Esophagus squamous epithelium (tissue), 5 donors: ENCODE measurements at places on chromosomes 4 and X. TPM values are rescaled to one million over a fixed set of nuclear protein-coding genes. Genes with fewer than 3 reads are reported as not detected.

- no peaks in the 10 kb centered on the region for H3K36me3 ChIP-seq
- H3K4me1 ChIP-seq: no peaks in the 10 kb centered on the region
- DNase-seq: no peak
- H3K4me3 ChIP-seq: no peak overlapping the region
- H3K27ac ChIP-seq: peak overlapping the region; percentile 27
Observed at GRCh38 chrX:65932173-65933084, 107.5 kb downstream of the VSIG4 start.

GRCh38 chr4:112626228-112626627, 10.5 kb downstream of the ZGRF1 start:
- no peak overlapping the region for H3K4me3 ChIP-seq
- H3K36me3 ChIP-seq: no peaks in the 10 kb centered on the region
- H3K27me3 ChIP-seq: no peaks in the 10 kb centered on the region

GRCh38 chr4:41934514-41934900, 722 bp upstream of the TMEM33 start:
- H3K4me1 ChIP-seq: peaks cover 47% of the 10 kb centered on the region
- no peaks in the 10 kb centered on the region for H3K27me3 ChIP-seq
- DNase-seq: no peak
- H3K36me3 ChIP-seq: no peaks in the 10 kb centered on the region
- H3K27ac ChIP-seq: no peak overlapping the region

GRCh38 chr4:88599714-88600113, 7.4 kb downstream of the HERC3 start:
- H3K36me3 ChIP-seq: peaks cover 42% of the 10 kb centered on the region
- DNase-seq: no peak
- H3K27ac ChIP-seq: peak overlapping the region; percentile 66
- peaks cover 58% of the 10 kb centered on the region for H3K4me1 ChIP-seq
- H3K4me3 ChIP-seq: no peak overlapping the region
- H3K27me3 ChIP-seq: no peaks in the 10 kb centered on the region

- H3K36me3 ChIP-seq: peaks cover 12% of the 10 kb centered on the region
- peak overlapping the region; percentile 18 for H3K4me3 ChIP-seq
- H3K4me1 ChIP-seq: no peaks in the 10 kb centered on the region
- no peaks in the 10 kb centered on the region for H3K27me3 ChIP-seq
- DNase-seq: no peak
- H3K27ac ChIP-seq: peak overlapping the region; percentile 45
Observed at GRCh38 chr4:139419388-139419914, 34.5 kb upstream of the RAB33B start.

GRCh38 chrX:108323751-108324150, 114.5 kb downstream of the COL4A6 start:
- no peak for DNase-seq
- H3K4me3 ChIP-seq: no peak overlapping the region
- no peak overlapping the region for H3K27ac ChIP-seq
- no peaks in the 10 kb centered on the region for H3K27me3 ChIP-seq
- H3K36me3 ChIP-seq: no peaks in the 10 kb centered on the region
- no peaks in the 10 kb centered on the region for H3K4me1 ChIP-seq

GRCh38 chr4:82247629-82248028, 126.2 kb downstream of the HNRNPD start:
- DNase-seq: no peak
- H3K27ac ChIP-seq: no peak overlapping the region
- no peaks in the 10 kb centered on the region for H3K4me1 ChIP-seq
- H3K36me3 ChIP-seq: no peaks in the 10 kb centered on the region
- H3K4me3 ChIP-seq: no peak overlapping the region

- H3K4me1 ChIP-seq: peaks cover 53% of the 10 kb centered on the region
- H3K4me3 ChIP-seq: no peak overlapping the region
- no peaks in the 10 kb centered on the region for H3K36me3 ChIP-seq
Observed at GRCh38 chr4:84958434-84958833, 8.1 kb downstream of the WDFY3 start.

- peaks cover 6% of the 10 kb centered on the region for H3K4me1 ChIP-seq
- H3K36me3 ChIP-seq: no peaks in the 10 kb centered on the region
- no peak for DNase-seq
- no peak overlapping the region for H3K4me3 ChIP-seq
- no peaks in the 10 kb centered on the region for H3K27me3 ChIP-seq
Observed at GRCh38 chr4:13087041-13087440, 397.1 kb downstream of the RAB28 start.

DNA sequence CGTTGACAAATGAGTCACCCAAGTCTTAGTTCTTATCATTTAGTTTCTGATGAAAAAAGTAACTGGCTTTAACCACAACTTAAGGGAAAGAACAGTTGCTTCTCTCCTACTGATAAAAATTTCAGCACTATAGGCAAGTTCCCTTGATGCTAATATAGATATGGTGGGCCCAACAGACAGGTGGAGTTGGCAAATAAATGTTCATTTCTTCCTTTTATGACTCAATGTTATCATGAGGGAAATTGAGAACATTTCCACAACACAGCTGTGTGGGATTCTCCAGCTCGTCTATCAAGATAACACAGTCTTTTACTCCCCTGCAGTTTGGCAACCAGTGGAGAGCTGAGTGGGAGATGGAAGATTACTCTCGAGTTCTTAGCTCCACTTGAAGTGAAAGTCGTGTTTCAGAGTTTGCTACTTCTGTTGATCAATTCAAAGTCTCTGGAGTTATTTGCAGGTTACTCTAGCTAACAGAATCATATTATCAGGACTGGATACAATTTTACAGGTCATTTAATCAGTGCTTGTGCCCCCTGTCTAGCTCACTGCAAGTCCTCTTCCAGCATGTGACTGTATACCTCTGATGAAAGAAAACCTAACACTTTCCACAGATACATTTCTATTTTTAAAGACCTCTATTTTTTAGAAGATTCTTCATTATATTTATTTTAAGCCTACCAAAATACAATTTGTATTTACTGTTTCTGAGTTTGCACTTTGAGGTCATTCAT, 270.6 kb upstream of the GK2 start:
- no peaks in the 10 kb centered on the region for H3K4me1 ChIP-seq
- no peaks in the 10 kb centered on the region for H3K27me3 ChIP-seq
- no peak for DNase-seq
- H3K4me3 ChIP-seq: no peak overlapping the region
- H3K27ac ChIP-seq: no peak overlapping the region

DNA sequence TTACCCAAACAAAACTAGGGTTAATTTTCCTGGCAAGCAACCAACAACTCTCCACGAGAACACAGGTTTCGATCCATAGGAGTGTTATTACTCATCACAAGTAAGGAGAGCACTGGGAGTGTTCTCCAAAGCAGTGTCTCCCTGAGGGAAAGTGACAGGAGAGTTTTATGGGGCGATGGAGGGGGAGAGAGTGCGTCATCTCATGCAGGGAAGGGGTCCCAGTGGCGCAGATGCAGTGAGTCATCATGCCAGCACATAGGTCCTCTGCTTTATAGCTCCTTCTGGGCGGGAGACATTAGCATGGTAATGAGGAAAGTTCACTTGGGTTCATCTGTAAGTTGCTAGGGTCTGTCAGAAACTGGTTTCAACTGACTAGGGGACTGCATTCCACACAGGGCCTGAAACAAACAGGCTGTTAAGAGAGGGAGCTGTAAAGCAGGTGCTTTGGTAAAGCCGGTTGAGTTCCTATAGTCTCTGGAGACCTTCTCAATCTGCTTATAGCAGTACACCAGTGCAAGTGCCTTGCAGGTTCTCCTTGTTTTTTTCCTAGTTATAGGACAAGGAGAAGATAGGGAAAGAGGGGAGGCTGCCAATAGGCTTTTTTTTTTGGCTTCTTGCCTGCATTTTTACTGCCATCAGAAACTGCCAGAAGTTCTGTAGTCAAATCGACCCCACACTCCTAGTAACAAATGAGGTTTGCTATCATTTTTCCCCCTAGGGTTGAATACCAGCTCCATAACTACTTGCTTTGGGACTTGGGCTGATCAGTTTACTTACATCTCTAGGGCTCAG, 12.8 kb upstream of the BOD1L1 start:
- no peaks in the 10 kb centered on the region for H3K27me3 ChIP-seq
- DNase-seq: no peak
- no peaks in the 10 kb centered on the region for H3K36me3 ChIP-seq
- no peak overlapping the region for H3K27ac ChIP-seq
- H3K4me1 ChIP-seq: peaks cover 17% of the 10 kb centered on the region

DNA sequence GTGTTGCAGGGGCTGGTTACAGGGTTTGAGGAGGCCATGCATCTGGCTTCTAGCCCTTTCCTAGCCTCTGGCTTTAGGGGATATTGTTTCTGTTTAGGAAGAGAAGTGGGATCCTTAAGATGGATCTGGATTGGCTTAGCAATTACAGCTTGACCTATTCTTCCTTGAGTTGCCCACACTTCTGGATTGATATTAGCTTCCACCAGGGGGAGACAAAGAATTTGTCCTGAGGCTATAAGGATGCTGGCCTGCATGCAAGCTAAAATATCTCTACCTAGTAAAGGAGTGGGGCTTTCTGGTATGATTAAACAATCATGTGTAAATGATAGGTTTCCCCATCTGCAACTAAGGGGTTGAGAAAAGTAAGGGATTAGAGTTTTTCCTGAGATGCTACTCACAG, 117.2 kb downstream of the TEX13C start:
- H3K36me3 ChIP-seq: no peaks in the 10 kb centered on the region
- no peak overlapping the region for H3K27ac ChIP-seq

DNA sequence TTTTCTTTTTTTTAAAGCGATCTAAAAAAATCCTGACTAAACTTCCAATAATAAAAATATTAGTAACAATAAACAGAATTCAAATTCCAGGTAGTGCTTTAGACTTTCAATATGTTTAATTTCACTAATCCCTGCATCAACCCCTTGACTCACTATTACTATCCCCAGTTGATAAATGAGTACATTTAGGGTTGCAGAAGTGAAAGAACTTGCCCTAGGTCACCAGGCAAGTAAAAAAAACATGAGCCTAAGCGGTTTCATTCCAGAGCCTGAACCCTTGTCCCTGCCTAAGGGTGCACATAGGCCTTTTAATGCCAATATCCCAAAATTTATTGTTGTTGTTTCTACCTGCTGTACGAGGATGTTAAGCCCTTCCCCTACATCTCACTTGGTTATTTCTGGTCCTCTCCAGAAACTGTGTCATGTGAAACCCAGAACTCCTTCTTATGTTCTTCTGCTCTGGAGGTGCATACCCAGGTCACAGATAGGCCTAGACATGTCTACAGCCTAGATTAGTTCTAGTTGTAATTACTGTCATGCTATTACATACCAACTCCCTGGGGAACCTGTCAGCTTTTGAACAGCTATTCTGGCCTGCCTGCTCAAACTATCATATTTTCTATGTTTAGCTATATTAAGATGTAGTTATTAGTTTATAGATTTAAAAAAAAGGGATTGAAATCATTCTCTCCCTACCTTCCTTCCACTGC, 244.5 kb upstream of the PITX2 start:
- no peak for DNase-seq
- no peaks in the 10 kb centered on the region for H3K36me3 ChIP-seq
- no peaks in the 10 kb centered on the region for H3K4me1 ChIP-seq
- no peaks in the 10 kb centered on the region for H3K27me3 ChIP-seq
- no peak overlapping the region for H3K27ac ChIP-seq

DNA sequence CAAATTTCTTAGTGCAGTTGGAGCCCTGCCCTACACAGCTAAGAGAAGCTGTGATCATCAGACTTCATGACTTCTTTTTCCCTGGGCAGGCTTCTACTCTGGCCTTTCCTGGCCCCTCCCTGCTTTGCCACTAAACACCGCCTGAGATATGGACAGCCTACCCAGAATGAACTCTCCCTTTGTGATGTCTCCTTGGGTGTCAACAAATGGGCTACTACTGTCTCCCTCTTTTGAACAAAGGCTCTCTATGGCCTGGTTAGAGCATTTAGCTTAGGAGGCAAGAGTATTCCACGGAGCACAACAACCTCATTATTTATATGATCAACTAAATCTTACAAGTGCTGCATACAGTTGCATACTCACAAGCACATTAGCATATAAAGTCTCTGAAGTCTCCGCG, 127.6 kb upstream of the HCCS start:
- no peaks in the 10 kb centered on the region for H3K36me3 ChIP-seq
- H3K4me1 ChIP-seq: no peaks in the 10 kb centered on the region
- no peak for DNase-seq
- H3K27ac ChIP-seq: no peak overlapping the region

DNA sequence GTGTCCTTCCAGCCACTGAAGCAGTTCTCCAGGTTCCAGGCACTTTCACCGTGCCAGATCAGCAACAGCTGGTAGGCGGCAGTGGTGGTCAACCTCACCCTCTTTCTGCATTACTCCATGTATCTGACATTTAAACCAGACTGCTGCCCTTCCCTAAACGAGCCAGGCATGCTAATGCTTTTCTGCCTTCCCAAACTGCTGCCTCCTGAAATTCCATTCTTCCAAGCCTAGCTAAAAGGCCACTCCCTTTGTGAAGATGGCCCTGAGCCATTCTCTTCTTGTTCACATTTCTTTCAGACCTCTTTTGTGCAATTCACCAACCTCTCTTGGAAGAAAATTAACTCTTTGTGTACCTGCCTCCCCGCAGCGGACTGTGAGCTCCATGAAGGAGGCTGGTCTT, 73.7 kb downstream of the CHST7 start:
- no peak overlapping the region for H3K27ac ChIP-seq
- DNase-seq: no peak
- no peaks in the 10 kb centered on the region for H3K27me3 ChIP-seq
- H3K4me1 ChIP-seq: peaks cover 15% of the 10 kb centered on the region
- H3K36me3 ChIP-seq: no peaks in the 10 kb centered on the region
- H3K4me3 ChIP-seq: no peak overlapping the region

DNA sequence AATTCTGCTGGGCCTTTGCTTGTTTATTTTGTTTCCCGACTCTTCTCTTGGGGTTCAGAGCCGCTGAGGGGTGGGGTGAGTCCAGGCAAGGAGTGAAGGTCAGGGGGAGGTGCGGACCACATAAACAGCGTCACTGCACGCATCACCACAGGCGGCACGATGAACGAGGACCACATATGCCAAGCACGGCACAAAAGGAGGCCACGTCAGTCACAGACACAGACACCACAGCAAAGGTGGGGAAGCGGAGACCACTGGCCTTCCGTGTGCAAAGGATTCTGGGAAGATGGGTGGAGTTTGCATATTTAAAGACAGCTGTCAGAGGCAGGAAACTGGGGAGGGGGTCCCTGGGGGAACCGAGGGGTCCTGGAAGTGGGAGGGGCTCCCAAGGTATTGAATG, 10.3 kb upstream of the TIMP1 start:
- no peaks in the 10 kb centered on the region for H3K27me3 ChIP-seq
- H3K27ac ChIP-seq: no peak overlapping the region
- peaks cover under 1% of the 10 kb centered on the region for H3K36me3 ChIP-seq
- DNase-seq: no peak

Gene PDE5A
- total RNA-seq: 8.9 TPM

Gene CXCL11
- not detected for total RNA-seq

Gene PLAC8
- total RNA-seq: 130 TPM

Gene MAGEC1
- not detected for total RNA-seq

Gene CXorf38
- total RNA-seq: 11.1 TPM

Gene AKAP4
- total RNA-seq: not detected

Gene PHEX
- total RNA-seq: 0.19 TPM

Gene SH3D19
- total RNA-seq: 35.1 TPM

Gene ALB
- not detected for total RNA-seq

Gene SASH3
- 4.2 TPM for total RNA-seq

Gene C1GALT1C1
- 13.8 TPM for total RNA-seq

Gene TECRL
- total RNA-seq: not detected

Gene LRPAP1
- 106 TPM for total RNA-seq

Gene ARMCX1
- total RNA-seq: 2.2 TPM
